ENCODE measurements at places on chromosomes 2 and 18.

GRCh38 chr2:62150597-62151305 lies 45.2 kb upstream of the B3GNT2 start:
- DNase-seq, result no peak

DNA sequence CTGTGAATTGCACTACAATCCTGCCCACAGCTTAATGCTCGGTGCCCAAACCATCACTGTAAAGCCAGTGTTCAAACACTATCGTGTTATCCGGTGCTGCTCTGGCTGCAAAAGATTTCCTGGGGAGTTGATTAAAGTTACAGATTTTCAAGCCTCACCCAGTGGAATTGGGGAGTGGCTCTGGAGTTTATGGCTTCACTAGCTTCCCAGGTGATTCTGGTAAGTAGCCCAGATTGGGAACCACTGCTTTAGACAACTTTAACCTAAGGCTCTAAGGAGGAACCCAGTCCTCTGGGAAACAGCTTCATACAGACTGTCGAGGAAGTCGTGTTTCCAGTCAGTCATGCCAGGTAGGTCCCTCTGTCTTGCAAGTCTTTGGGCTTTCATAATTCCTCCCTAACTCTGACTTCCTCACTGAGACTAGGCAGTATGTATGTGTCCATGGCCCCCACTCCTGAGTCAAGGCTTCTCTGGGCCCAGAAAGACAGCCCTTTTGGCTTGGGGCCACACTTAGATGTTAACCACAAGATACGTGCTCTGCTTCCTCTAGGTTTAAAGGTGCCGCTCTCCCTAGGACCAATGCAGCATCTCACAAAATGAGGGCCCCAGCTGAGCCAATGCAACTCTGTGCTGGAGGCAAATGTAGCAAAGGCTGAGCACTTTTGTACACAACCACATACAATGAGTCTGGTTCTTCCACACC lies 299.7 kb downstream of the PRKCE start:
- DNase-seq, result no peak

- DNase-seq, result no peak
These were observed 6.8 kb downstream of the BIRC6 start for GRCh38 chr2:32363597-32363996.

DNA sequence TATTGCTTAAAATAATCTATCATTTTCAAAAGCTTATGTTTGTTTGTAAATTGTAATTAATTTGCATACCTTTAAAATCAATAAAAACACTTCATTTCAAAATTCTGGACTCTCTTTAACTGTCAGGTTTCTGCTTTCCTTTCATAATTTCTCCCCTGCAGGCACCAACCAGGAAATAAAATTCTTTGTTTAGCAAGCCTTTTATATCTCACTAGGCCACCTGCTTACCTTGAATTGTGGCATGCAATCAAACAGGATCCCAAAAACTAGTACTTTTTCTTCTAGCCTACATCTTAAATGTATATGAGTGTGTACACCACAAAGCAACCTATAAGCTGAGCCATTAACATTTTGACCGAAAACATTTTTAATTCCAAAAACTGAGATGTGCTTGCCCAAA lies 233.1 kb downstream of the NR4A2 start:
- no peak for DNase-seq

GRCh38 chr18:46559946-46560670 lies 96.9 kb downstream of the LOXHD1 start:
- no peak for DNase-seq

- DNase-seq, result no peak
These were observed 24.9 kb upstream of the CATIP start for GRCh38 chr2:218331745-218332144.

DNA sequence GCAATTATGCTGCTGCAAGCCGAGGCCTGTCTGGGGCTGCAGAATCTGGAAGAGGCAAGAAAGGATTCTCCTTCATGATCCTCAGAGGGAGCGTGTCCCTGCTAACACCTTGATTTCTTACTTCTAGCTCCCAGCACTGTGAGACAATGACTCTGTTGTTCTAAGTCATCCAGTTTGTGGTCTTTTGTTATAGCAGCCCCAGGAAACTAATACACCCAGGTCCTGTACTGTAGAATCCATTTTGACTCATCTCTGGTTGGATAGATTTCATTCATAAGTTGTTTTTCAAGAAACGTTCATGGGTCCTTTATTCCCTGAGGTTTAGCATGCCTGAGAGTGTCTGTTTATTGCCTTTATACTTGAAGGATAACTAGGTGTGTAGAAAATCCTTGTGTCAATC lies 112.7 kb downstream of the TMEM17 start:
- no peak for DNase-seq

- no peak for DNase-seq
These were observed 4.1 kb upstream of the ITPRIPL1 start for GRCh38 chr2:96320728-96321622.

GRCh38 chr2:72779495-72779894 lies 46.3 kb downstream of the EXOC6B start:
- DNase-seq, result no peak
